ENCODE measurements at places on chromosomes 2 and 18.

- no peak for DNase-seq
Observed at GRCh38 chr18:50071397-50071796, 123.5 kb downstream of the MYO5B start.

- no peak for DNase-seq
Observed at GRCh38 chr2:28539118-28539541, 43.3 kb downstream of the PLB1 start.

DNA sequence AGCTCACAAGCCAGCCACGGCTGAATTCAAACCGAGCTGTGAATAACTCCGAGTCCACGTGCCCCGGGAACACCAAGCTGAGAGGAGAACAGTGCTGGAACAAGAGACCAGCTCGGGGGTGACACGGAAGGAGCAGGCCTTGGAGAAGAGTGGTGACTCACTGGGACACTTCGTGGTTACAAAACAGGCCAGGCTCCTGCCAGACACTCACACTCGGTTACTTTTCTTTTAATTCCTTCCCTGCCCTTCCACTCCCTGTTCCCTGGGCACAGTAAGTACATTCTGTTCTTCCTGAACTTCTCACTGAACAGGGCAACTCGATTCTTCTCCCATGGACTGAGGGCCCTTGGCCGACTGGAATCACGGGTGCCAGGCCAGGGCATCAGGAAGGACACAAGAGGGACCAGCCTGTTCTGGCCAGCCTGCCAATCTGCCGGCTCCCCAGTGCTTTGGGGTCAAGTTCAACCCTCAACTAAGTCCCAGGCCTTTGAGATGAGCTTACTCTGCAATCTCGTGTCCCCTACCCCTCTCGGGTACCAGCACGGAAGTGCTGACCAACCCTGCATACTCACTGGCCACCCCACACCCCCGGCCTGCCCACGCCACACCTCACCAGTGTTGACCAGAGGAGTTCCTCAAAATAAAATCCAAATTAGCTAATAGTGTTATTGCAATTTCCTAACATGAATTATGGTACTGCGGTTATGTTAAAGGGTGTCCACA, 87.5 kb downstream of the TFCP2L1 start:
- DNase-seq: no peak

GRCh38 chr2:226728996-226729395, 70.6 kb downstream of the IRS1 start:
- no peak for DNase-seq

DNA sequence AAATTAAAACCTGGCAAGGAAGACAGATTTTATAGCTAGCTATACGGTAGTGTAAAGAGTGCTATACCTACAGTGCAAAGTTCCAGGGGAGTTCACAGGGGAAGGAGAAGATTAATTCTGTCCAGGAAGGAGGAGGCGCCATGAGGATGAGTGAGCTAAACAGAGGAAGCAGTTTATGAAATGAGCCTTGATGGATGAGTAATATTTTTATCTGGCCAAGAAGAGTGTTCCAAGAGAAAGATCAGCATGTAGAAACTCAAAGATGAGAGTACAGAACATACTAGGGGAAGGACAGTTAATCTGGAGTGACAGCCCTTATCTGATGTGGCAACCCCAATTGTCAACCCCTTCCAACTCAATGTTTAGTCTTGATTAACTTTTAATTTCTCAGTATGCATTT, 54.8 kb downstream of the CDH20 start:
- DNase-seq: no peak

DNA sequence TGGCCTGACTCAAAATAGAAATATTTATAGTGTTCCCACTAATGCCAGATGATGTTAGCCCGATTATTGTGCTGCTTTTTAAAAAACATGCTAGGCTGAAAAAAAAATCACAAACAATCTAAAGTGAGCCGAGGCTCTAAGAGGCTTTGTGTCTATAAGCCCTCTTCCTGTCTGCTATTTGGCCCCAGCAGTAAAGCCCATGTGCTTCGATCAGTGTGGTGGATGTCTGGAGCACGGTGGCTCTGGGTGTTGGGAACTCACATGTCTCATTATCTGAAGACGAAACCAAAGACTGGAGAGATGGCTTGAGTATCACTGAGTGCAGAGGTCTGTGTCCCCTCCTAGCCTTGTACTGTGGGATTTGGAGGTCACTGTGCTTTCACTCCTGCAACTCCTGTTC, 55.1 kb downstream of the INO80C start:
- no peak for DNase-seq

DNA sequence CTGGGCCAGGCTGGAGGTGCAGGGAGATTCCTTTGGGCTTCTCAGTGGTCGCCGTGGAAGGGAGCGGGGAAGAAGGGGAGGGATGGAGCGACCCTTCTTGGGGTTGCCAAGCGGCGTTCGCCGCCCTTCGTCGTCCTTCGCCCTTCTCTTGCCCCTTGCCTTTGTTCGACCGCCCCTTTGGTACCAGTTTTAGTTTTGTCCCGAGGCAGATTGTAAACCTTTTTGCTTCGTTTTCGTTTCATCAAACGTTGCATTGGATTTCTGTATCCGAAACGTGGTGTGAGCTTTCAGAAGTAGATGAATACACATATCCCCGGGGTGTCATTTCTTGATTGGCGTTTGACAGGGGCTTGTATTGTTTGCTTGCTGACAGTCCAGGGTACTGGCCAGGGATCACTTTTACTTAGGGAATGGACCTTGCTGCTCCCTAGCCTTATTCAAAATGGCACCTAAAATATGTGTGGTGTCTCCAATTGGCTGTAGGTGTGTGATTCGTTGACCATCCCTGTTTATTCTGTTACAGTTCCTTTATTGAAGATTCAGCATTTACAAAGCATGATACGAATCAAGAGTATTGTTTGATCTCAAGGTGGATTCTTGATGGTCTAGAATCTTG, 788 bp downstream of the USP14 start:
- no peak for DNase-seq

DNA sequence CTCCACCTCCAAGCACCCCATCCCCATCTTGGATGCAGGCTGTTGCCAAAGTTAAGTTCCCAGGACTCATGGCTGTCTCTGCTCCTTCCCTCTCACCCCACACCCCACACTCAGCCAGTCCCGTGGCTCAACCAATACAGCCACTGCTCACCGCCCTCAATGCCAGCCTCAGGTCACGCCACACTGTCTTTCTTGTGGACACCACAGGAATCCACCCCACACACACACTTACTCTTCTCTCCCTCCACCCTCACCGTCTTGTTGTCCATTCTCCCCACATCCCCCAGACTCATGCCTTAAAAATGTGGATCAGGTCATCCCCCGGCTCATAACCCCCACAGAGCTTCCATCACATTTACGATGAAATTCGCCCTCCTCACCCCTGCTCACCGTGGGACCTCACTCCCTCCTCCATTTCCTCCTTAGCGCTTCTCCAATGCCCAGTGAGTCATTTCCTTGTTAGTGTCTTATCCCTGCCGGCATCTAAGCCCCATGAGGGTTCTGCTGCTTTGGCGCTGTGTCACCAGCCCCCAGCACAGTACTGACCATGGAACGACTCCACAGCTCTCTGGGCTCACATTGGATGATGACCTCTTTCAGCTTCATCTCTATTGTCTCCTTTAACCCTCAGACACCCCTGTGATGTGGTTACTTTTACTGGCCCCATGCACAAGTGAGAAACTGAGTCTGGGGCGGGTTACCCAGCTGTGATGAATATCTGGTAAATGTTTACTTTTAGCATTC, 13.8 kb downstream of the MLPH start:
- DNase-seq: no peak

GRCh38 chr18:42242758-42243157, 287.7 kb downstream of the PIK3C3 start:
- no peak for DNase-seq

- DNase-seq: no peak
Observed at GRCh38 chr18:79581406-79581805, 98.2 kb upstream of the CTDP1 start.

- DNase-seq: no peak
Observed at GRCh38 chr2:84782717-84783442, 98.0 kb downstream of the TRABD2A start.

GRCh38 chr2:233346376-233346775, 7.9 kb upstream of the DGKD start:
- DNase-seq: no peak

GRCh38 chr2:42906111-42906556, 113.8 kb upstream of the HAAO start:
- no peak for DNase-seq

- no peak for DNase-seq
Observed at GRCh38 chr2:8598295-8599165, 83.3 kb upstream of the ID2 start.

- DNase-seq: no peak
Observed at GRCh38 chr2:199932312-199932855, 21.3 kb downstream of the C2orf69 start.

GRCh38 chr2:109206569-109207146, 77.7 kb downstream of the SH3RF3 start:
- no peak for DNase-seq

GRCh38 chr2:55120634-55121359, 70.5 kb upstream of the RTN4 start:
- no peak for DNase-seq

DNA sequence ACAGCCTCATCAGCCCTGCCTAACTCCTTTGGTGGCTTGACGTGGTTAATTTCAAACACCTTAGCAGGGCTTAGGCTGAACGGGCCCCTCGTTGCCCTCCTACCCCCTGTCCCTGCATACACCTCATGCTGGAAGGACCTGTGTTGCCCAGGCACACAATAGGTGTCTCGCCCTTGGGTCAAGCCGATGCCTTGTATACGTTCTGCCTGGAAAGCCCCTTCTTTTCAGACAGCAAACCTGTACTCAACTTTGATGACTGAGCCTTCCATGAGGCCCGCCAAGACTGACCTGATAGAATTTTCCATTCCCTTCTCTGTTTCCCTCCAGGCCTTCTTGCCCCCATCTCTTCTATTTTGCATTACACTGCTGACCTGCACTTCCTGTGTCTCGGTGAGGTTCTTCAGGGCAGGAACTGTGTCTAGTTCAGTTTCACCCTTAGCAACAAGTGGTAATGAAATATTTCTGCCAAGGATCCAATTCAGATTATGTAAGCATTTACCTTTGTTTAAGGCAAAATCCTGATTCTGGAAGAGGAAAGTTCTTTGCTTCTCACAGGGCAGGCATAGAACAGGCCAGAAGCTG, 7.9 kb downstream of the GREB1 start:
- no peak for DNase-seq

DNA sequence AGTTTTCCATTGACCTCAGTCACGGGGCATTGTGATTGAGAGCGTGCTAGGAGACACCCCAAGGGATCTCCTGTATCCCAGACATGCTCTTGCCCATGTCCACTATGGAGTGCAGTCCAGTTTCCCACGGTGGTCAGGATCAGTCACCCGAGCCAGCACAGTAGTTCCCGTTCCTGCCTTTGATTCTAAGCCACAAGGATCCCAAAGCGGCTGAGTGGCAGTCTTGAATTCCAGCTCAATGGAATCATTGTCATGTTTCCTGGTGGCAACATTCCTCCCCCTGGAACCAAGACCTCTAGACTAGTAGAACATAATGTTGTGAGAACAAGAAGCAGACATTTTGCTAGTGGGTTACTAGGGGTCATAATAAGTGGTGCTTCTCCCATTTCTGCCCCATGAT, 154.3 kb downstream of the SEPTIN10 start:
- no peak for DNase-seq

- no peak for DNase-seq
Observed at GRCh38 chr2:200498402-200499162, 11.3 kb downstream of the KCTD18 start.

DNA sequence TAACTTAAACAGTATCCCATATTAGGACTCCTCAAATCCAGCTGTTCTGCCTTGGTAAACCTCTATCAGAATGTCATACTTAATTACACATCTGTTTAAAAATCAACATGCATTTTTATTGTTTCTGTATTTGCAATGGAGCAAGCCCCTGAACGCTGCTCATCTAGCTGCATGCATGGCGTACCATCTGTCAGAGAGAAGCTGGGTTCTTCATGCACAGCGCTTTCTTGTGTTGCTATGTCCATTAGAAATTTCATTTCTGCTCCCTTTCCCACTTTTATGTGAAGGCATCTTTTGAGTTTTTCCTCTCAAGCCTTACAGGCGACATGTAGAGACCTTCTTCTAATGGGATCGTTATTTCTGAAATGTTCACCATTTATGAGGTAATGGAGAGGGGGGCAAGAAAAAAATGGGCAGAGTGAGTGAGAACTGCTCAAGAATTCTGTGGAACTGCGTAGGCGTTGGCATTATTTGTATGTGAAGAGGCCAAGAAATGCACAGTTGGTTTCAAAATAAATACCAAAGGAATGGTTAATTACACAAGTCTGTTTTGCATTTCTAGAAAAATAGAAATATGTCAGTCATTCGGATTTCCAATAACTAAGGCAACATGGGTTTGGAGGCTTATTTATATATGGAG, 31.6 kb downstream of the INSIG2 start:
- no peak for DNase-seq

DNA sequence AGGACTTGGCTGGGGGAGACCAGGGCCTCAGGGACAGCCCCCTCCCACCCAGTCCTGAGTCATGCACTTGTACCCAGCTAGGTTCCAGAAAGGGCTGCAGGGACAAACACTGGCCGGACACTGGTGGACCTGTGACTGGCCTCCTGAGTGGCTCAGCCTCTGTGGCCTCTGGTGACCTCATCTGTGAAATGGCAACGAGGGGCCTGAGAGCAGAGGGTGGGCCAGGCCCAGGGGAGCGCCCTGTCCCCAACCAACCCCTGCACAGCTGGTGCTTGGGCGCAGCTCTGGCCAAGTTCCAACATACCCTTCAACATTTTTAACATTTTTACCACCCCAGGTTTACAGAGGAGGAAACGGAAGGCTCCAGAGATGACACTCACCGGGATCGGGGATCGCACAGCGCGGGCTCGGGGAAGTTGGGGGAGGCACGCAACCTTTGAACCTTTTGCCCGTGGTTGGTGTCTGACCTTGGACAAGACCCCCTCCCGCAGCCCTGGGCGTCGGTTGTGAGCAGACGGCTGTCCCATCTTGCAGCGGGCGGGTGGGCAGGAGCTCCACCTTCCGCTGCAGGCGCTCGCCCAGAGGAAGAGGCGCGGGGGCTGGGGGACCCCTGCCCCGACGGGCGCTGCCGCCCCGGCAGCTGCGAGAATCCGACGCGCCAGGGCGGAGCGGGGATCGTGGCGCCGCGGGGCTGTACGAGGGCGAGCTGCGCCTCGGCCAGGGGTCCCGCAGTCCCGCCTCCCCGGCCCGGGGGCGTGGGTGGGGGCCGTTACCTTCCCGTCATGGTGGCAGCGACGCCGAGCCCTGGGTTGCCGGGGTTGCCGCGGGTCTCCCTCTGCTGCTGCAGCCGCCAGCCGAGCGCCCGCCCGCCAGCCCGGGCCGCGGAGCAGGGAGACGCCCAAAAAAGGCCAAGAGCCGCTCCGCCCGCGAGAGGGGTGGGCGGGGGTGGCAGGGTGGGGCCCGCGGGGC, 805 bp downstream of the LIMS2 start:
- DNase-seq: no peak

GRCh38 chr2:223101340-223102039, 49.5 kb downstream of the KCNE4 start:
- DNase-seq: no peak

- DNase-seq: no peak
Observed at GRCh38 chr2:235046589-235046988, 94.8 kb downstream of the SH3BP4 start.

Data from NCI-H748 treated with DMSO at 0.1 percent for 48 hours (cell line).